ENCODE measurements at places on chromosomes 12 and 14.

DNA sequence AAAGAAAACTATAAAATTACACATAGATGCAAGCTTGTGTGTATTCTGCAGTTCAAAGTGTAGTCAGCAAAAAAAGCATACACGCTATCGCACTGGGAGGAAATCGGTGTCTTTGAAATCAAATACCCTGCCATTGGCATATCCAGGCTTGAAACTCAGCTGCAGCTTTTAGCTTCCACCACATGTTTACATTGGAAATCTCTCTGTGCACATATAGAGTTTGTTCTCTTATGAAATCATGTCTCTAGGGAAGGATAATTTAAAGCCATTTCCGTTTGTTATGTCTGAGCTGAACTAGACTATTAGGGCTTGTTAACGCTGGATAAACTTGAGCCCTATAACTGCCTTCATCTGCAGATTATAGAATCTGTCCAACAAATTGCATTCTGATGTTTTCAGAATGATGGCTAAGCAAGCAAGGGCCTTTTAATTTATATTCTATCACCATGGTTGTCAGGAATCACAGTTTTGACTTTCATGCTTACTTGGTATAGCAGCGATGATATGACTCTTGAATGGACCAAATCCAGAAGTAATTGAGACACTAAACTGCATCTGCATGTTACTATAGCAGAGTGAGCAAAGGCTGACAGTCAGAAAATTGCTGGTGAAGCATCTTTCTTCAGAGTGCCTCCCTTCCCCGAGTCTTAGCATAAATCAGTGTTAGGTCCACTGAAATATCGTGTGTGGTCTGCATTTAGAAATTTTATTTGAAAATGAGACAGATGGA, 442.8 kb downstream of the ZFP36L1 start:
- DNase-seq, result no peak

DNA sequence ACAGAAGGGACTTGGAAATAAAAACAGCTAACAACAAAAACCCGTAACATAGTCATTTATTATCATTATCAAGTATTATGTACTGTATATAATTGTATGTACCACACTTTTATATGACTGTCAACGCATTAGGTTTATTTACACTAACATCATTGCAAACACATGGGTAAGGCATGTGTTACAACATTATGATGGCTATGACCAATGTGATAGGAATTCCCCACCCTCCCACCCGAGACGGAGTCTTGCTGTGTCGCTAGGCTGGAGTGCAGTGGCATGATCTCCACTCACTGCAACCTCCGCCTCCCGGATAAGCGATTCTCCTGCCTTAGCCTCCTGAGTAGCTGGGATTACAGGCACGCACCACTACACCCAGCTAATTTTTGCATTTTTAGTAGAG, 82.6 kb downstream of the ERC1 start:
- DNase-seq, result no peak

GRCh38 chr12:88520436-88520820, 59.8 kb downstream of the KITLG start:
- DNase-seq, result no peak

GRCh38 chr12:89815225-89815624, 106.6 kb upstream of the ATP2B1 start:
- DNase-seq, result no peak

- DNase-seq, result no peak
Measured at GRCh38 chr12:75690296-75690955, 179.0 kb upstream of the KRR1 start.

DNA sequence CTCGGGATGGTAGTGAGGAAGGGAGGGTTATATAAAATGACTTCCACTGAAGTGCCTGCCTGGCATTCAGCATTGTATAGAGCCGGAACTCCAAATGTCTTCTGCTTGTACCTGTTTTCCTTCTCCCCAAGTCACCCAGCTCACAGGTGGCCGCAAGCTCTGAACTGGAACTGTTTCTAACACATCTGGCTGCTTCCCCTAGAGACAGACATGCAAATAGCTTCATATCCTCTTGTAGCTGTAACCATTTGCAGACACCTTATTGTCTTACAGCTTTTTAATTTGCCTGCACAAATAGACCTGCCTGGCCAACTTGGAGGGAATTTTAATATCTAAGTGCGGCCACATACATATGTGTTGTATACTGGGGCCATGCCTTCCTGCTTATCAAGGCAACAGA, 126.0 kb downstream of the CHST11 start:
- DNase-seq, result no peak

- DNase-seq, result no peak
Measured at GRCh38 chr14:44712024-44712815, 205.1 kb upstream of the FSCB start.

- DNase-seq, result peak; percentile 43
Measured at GRCh38 chr12:88388566-88389540, 191.4 kb downstream of the KITLG start.
